Effector memory CD8-positive, alpha-beta T cell (primary cell): ENCODE measurements at places on chromosomes 2 and 18.

- no peak for DNase-seq
Measured at GRCh38 chr2:46355756-46356155, 58.5 kb downstream of the EPAS1 start.

- DNase-seq: no peak
Measured at GRCh38 chr18:35256947-35257346, 16.1 kb downstream of the ZNF397 start.

DNA sequence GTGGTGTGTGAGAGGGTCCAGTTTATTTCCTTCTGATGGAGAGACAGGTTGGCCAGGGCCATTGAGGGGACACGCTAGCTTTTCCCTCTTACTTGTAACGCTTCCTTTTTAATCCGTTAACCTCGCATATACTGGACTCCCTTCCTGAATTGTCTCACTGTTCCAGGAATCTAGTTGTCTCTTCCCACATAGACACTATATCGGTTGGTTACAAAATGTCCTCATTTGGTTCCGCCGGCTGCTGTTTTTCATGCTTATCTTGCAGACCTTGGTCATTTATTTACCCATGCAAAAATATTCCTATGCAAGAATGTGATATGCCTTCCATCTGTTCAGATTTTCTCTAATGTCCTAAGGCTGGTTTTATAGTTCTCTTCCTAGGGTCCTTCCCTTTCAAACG lies 35.0 kb downstream of the NEURL3 start:
- DNase-seq: no peak

- DNase-seq: no peak
Measured at GRCh38 chr18:37559194-37559593, 6.4 kb downstream of the CELF4 start.

GRCh38 chr2:212548455-212548819 lies 9.8 kb upstream of the ERBB4 start:
- DNase-seq: no peak

GRCh38 chr2:184256611-184257010 lies 341.7 kb upstream of the ZNF804A start:
- no peak for DNase-seq

GRCh38 chr2:181461056-181461997 lies 4.1 kb downstream of the ITGA4 start:
- no peak for DNase-seq

GRCh38 chr2:236052926-236053821 lies 115.0 kb downstream of the GBX2 start:
- no peak for DNase-seq
